NB4 (cell line): ENCODE measurements at places on chromosomes 4 and X.
A peak's percentile ranks its signal among the peaks of the same experiment; 100 is the strongest.

DNA sequence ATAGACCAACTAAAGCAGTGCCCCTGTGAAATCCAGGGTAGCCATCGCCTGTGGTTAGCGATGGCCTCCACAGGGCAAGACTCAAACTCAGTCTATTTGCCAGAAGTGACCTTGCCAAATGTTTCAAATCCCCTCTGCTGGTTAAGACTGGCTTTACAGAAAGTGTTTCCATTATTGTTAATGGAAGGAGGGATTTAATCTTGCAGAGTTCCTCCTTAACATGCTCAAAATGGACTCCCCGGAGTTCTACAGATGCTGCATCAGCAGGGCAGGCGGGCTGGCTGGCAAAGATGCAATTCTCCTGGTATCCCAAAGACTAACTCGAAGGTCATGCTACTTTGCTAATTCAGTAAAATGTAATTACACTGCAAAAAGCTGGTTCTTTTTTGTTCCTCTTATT, 313.0 kb upstream of the SLC7A11 start:
- no peak for DNase-seq

GRCh38 chr4:71356924-71357663, 18.3 kb downstream of the SLC4A4 start:
- no peak for DNase-seq

- no peak for DNase-seq
These were observed 21.2 kb downstream of the SH3D19 start for GRCh38 chr4:151304226-151304625.

DNA sequence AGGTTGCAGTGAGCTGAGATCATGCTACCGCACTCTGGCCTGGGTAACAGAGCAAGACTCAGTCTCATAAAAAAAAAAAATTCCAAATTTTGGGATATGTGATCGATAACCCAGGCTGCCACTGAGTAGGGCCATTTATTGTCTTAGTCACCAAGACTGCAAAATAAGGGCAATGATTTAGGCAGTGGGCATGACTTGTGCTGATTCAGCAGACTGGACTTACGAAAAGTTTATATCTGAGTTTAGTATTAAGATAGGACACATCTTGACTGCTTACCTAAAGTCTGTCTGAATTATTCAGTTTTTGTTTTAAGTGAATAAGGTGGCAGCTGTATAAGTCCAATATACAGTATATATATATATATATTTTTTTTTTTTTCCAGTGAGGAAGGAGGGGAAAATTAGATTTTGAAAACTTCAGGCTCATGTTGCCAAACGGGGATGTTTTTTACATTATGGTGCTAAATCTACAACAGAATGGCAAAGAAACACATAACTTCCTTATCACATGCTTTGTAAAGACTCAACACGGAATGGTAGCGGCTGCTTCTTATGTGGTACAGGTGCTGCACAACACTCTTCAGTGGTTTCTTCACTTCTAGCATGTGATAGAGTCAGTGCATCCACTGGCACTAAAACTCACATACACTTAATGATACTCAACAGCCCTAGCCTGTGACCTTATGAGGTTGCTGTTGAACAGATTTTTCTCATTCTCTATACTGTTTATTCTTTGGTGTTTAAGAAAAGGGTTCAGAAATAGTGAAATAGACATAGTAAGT, 6.5 kb downstream of the TEX13D start:
- no peak for DNase-seq

DNA sequence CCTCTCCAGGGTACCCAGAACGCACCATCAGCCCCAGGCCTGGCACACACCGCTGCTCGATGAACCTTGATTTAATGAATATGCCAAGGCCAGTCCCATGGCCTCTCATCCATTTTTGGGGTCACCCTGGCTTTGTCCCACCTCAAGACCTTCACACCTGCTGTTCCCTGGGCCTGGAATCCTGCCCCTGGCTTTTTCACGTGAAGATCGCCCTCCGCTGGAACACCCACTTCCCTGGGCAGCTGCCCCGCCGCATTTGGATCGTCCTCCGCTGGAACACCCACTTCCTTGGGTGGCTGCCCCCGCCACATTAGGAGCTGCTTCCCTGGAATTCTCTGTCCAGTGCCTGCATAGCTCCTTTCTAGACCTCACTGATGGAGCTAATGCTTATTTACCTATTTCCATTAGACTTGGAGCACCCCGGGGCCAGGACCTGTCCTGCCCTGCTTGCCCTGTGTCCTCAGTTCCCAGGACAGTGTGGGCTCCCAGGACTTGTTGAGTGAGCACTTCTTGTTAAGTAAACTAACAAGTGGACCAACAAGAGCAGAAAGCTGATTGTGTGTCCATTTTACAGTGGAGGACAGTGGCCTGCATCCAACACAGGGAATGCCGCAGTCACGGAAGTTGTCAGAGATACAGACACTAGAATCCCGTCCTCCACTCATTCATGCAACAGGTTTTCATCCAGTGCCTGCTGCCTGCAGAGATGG, 12.5 kb downstream of the BLOC1S4 start:
- no peak for DNase-seq

DNA sequence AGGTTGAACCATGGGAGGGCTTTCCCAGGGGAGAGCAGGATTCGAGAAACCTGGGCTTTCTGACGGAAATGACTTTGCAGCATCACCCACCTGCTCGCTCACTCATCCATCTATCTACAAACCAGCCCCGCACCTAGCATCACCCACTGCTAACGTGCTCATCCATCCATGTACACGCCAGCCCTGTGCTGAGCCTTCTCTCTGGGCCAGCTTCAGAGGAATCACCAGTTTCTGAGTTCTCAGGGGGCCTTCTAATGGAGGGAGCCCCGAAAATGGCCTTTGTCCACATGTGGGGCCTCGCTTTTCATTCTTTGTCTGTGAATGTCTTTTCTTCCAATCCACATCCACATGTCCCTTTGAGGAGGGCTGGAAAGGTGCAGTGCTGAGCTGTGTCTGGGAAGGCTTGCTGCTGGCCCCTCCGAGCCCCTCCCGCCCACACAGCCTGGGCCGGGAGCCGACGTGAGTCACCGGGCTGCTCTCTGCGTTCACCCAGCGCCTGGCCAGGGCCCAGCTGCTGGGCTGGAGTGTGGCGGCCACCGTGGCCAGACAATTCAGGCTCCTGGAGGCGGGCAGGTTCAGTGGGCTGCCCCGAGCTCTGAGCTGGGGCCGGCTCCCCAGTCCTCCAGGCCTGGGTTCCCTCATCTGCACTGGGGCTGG, 14.7 kb downstream of the SORCS2 start:
- DNase-seq, result no peak

DNA sequence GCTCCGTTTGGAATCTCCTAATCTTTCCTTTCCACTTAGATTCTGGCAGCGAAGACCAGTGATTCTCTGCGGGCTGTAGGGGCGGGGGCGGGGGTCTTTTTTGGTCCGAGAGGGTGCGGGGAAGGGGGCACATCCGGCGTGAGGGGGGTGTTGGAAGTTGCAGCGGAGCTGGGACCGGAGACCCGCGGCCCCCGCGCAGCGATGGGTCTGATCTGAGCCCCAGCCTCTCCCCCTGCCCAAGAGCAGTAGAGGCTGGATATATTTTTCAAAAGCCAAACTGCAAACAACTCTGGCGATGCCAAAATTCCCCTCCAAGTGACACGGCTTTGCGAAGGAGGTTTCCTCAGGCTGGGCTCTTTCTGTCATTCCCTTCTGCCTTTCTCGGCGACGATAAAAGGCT, 355 bp downstream of the GRID2 start:
- no peak for DNase-seq

DNA sequence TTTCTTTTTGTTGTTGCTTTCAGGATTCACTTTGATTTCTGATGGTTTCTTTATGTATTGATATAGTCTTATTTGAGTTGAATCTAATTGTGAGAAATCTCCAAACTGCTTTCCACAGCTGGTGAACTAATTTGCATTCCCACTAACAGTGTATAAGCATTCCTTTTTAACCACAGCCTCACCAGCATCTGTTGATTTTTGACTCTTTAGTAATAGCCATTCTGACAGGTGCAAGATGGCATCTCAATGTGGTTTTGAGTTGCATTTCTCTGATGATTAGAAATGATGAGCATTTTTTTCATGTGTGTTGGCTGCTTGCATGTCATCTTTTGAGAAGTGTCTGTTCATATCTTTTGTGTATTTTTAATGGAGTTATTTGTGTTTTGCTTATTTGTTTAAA, 1023.1 kb downstream of the SH3BGRL start:
- DNase-seq, result no peak

DNA sequence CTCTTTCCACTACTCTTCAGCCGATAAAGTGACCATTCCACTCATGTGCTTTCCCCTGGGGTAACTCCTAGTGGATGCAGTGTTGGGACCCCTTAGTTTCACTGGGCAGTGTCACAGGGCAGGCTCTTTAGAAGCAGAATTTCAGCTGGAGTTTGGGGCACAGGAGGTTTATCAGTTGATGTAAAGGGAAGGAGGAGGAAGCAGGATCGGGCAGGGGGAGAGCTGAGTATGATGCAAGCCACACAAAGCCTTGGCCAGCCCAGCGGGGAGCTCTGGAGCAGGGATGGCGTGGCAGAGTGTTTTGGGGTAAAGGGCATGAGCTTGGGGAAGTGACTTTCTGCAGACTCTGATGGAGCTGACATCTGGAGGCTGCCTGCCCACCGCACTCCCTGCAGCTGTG, 19.3 kb downstream of the WDR13 start:
- peak; percentile 85 for DNase-seq

DNA sequence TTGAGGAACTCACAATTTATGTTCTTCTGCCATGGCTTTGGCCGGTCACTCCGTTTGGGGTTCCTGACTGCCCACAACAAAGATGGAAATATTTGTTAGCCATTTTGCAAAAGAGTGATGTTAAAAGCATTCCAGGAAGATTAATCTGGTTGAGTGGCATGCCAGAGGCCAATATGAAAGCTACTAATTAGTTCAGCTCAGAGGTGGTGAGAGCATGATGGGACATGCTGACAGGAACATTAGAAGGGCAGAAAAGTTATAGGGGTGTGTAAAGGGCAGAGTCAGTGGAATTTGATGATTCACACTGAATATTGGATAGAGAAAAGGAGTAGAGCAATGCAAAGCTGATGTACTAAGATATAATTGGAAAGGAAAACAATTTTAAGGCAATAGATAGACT, 94.4 kb downstream of the TLL1 start:
- DNase-seq, result no peak

GRCh38 chr4:4855301-4856070, 4.0 kb upstream of the MSX1 start:
- DNase-seq, result no peak

- DNase-seq, result peak; percentile 78
These were observed at the start of gene PRKX for GRCh38 chrX:3713225-3713936. TSS of gene PRKX (minus strand) at chrX:3713649. CDS start at chrX:3713253, 396 bp downstream.

DNA sequence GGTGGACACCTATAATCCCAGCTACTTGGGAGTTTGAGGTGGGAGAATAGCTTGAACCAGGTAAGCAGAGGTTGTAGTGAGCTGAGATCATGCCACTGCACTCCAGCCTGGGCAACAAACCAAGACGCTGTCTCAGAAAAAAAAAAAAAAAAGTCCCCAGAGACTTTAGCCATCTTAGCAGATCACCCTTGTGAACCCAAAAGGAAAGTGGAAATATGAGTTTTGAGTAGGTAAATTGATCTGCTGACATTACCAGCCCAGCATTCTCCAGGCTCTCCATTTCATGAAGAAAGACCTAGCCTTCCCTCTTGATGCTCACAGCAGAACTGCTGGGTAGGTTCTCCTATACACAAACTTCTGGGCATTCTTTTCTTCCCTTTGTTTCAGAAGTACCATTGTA, 24.5 kb upstream of the HNRNPD start:
- DNase-seq, result no peak

- DNase-seq, result no peak
These were observed 81.3 kb upstream of the JADE1 start for GRCh38 chr4:128728190-128728589.

- no peak for DNase-seq
These were observed 223.7 kb downstream of the QDPR start for GRCh38 chr4:17288151-17288550.

GRCh38 chr4:121011780-121012340, 60.5 kb downstream of the NDNF start:
- no peak for DNase-seq

GRCh38 chr4:155367608-155368007, 9.2 kb downstream of the MAP9 start:
- DNase-seq, result no peak

DNA sequence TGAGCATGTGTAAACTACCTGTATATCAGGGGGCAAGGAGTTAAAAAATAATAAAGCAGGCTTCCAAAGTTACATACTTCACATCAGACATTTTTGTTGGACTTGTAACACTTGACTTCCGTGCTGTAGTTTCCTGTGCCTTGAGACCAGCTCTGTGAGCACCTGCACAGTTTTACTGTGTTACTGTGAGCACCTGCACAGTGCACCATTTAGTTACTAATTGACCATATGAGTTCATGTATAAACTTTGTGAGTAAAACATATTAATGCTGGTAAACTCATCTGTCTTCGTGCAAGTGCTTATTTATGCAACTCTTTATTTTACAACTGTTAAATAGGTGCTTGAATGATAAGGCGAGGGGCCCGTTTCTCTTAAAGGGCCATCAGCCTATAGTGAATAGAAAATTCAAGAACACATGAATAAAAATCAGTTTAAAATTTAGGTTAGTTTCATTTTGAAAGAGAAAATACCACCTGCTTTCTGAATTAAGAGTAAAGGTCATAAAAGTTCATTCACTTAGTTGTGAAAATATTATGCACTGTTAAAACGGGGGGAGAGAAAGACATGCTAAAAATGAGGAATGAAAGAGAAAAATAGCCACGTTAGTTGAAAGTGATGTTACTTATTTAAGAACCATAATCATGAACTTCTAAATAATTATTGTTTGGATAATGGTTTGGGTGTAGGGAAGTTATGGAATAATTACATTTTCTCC, 42.4 kb downstream of the USP9X start:
- no peak for DNase-seq

DNA sequence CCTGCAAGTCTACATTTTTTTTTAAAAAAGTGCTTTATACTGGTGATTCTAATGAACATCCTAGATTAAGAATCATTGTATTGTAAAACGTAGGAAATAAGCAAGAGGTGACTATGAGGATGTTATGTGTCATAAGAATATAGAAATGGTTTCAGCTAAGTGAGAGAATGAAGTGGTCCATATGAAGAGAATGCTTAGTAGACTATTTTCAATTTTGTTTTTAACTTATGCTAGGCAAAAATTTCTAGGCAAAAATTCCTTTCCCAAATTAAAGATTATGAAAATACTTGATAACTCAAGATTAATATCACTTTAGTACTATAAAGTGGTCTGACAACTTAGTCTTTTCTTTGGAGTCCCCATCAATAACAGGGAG, 825 bp downstream of the DYNLT3 start:
- DNase-seq, result no peak

DNA sequence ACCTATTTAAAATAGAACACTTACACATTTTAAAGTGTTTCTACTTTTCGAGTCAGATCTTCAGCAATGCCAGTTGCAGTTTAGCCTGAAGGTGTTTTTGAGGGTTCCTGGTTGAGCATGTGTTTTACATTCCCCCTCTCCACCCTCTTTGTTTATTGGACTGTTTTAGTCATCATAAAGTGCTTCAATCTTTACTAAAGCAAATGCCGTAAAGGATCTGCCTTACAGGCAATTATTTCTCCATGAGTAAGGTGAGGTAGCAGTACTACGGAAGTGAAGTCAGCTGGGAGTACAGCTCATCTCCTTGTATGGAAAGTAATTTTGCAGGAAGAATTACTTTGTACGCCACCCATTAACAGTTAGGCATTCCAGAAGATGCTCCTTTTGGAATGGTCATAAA, 36.9 kb downstream of the PDLIM5 start:
- DNase-seq, result no peak

GRCh38 chrX:111483135-111483534, 28.3 kb upstream of the SERTM2 start:
- DNase-seq, result no peak

- DNase-seq, result peak; percentile 31
These were observed 27.9 kb upstream of the KIAA1210 start for GRCh38 chrX:119155416-119156035.

GRCh38 chrX:112761242-112762207, 79.1 kb downstream of the AMOT start:
- DNase-seq, result peak; percentile 0
